Endothelial cell (in vitro differentiated cells): ENCODE measurements at places on chromosomes 7 and 10. TPM values are rescaled to one million over a fixed set of nuclear protein-coding genes. Genes with fewer than 3 reads are reported as not detected.
A peak's percentile ranks its signal among the peaks of the same experiment; 100 is the strongest.

MAGI2 gene
- 6.3 TPM for total RNA-seq

SLC35G1 gene
- total RNA-seq, result 5.0 TPM

ADAM12 gene
- total RNA-seq, result 9.0 TPM

UCMA gene
- not detected for total RNA-seq

NODAL gene
- 1.5 TPM for total RNA-seq

SLC18A2 gene
- total RNA-seq, result 1.3 TPM

GRCh38 chr7:108596560-108596959, 26.9 kb downstream of the DNAJB9 start:
- no peak for DNase-seq
- no peaks in the 10 kb centered on the region for H3K27me3 ChIP-seq
- no peaks in the 10 kb centered on the region for H3K4me1 ChIP-seq
- H3K36me3 ChIP-seq, result no peaks in the 10 kb centered on the region

- peaks cover 14% of the 10 kb centered on the region for H3K27me3 ChIP-seq
- H3K36me3 ChIP-seq, result peaks cover 4% of the 10 kb centered on the region
- H3K4me1 ChIP-seq, result peaks cover 7% of the 10 kb centered on the region
- no peak for DNase-seq
- H3K27ac ChIP-seq, result no peak overlapping the region
These were observed 22.0 kb downstream of the ADGRA1 start for GRCh38 chr10:133109711-133110110.

- H3K36me3 ChIP-seq, result peaks cover 4% of the 10 kb centered on the region
- H3K4me1 ChIP-seq, result no peaks in the 10 kb centered on the region
- no peak overlapping the region for H3K4me3 ChIP-seq
- H3K27ac ChIP-seq, result no peak overlapping the region
- peaks cover 7% of the 10 kb centered on the region for H3K27me3 ChIP-seq
These were observed 47.5 kb upstream of the DMBT1 start for GRCh38 chr10:122513053-122513452.

- peaks cover 28% of the 10 kb centered on the region for H3K4me1 ChIP-seq
- peaks cover under 1% of the 10 kb centered on the region for H3K36me3 ChIP-seq
- DNase-seq, result peak; percentile 60
- H3K27ac ChIP-seq, result no peak overlapping the region
- peak overlapping the region; percentile 94 for H3K4me3 ChIP-seq
- peaks cover 28% of the 10 kb centered on the region for H3K27me3 ChIP-seq
These were observed 1.8 kb upstream of the ZNF503 start for GRCh38 chr10:75403144-75403938.

- H3K4me1 ChIP-seq, result no peaks in the 10 kb centered on the region
- H3K27ac ChIP-seq, result no peak overlapping the region
These were observed 12.3 kb downstream of the STAMBPL1 start for GRCh38 chr10:88892222-88892967.

GRCh38 chr7:64867863-64868440, 35.1 kb upstream of the ZNF273 start:
- H3K4me1 ChIP-seq, result no peaks in the 10 kb centered on the region
- H3K27ac ChIP-seq, result no peak overlapping the region
- no peak overlapping the region for H3K4me3 ChIP-seq
- DNase-seq, result no peak
- no peaks in the 10 kb centered on the region for H3K36me3 ChIP-seq

- peaks cover 16% of the 10 kb centered on the region for H3K27me3 ChIP-seq
- H3K4me1 ChIP-seq, result peaks cover 25% of the 10 kb centered on the region
- DNase-seq, result peak; percentile 41
These were observed 1.7 kb downstream of the SFXN3 start for GRCh38 chr10:101032637-101033224.
